Temporal lobe (tissue), 4 donors: ENCODE measurements at places on chromosomes 5 and 9. TPM values are rescaled to one million over a fixed set of nuclear protein-coding genes. Genes with fewer than 3 reads are reported as not detected.

ZMAT2 gene
- total RNA-seq, result 53.6 TPM

ZNF483 gene
- total RNA-seq, result 28.8 TPM

ZBTB26 gene
- total RNA-seq, result 12.5 TPM

HTR4 gene
- 0.49 TPM for total RNA-seq

ISL1 gene
- 0.49 TPM for total RNA-seq

NANS gene
- 13.5 TPM for total RNA-seq

C5orf15 gene
- total RNA-seq, result 31.2 TPM

ANKRD34B gene
- 0.25 TPM for total RNA-seq

TLX3 gene
- not detected for total RNA-seq

DIRAS2 gene
- 31.5 TPM for total RNA-seq

MELK gene
- 3.9 TPM for total RNA-seq

ABLIM3 gene
- total RNA-seq, result 13.3 TPM

IL13 gene
- total RNA-seq, result not detected

CDH12 gene
- 23.1 TPM for total RNA-seq

PCAT7 gene
- not detected for total RNA-seq
